ENCODE measurements at places on chromosomes 7 and 10.

- DNase-seq: no peak
Measured at GRCh38 chr10:60511477-60512229, 122.0 kb upstream of the ANK3 start.

DNA sequence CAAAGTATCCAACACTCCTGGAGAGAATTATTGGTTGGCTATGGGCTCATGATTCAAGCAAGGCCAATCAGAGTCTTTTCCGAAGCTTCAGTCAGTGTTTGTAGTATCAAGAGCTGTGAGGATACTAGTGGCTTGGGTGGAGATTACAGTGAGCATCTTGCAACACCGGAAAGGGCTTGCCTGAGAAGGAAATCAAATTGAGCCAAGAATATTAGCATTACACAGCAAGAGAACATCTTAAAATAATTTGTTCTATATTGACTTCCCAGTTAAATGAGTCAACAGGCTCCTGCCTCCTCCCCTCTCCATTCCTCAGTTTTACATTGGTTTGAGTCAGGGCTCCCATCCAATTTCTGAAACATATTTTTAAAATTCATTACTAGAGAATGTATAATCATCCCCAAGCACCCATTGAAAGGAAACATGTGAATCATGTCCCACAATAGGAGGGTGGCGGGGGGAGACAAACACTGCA lies 127.4 kb downstream of the ELAPOR2 start:
- no peak for DNase-seq

DNA sequence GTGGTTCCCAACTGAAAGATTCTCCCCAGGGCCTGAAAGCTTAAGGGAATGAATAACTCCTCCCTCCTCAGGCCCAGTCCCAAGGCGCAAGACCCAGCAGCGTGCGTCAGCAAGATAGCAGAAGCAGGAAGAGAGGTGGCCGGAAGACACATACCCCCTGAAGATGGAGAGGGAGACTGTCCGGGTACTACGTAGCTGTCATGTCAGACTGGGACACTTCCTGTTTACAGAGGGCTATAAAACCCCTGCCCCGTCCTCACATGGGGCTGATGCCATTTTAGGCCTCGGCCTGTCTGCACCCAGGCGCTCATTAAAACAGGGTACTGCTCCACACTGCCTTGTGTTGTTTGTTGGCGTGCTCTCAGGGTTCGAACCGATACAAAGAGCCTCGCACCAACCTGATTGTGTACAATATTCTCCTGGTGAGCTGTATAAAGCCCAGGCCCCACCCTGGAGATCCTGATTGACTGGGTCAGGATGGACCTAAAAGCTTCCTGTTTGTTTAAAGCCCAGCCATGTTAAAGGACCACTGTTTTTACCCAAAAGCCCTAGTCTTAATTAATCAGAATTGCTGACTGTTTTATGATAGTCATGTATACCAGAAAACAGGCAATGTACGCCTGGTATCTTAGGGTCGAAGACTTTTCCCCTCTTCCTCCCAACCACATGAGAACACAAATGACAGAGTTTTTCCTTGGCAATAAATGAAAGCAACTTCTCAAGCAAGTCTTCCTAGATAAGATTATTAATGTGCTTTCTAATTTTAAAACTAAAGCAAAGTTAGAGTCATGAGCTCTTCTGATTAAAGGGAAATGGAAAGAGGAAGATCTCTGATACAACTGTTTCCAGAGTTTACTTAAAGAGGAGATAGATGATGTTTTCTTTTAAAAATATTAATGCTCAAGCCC lies 251.5 kb downstream of the DOCK4 start:
- no peak for DNase-seq

GRCh38 chr10:74361678-74362077 lies 210.7 kb downstream of the ADK start:
- DNase-seq: no peak

DNA sequence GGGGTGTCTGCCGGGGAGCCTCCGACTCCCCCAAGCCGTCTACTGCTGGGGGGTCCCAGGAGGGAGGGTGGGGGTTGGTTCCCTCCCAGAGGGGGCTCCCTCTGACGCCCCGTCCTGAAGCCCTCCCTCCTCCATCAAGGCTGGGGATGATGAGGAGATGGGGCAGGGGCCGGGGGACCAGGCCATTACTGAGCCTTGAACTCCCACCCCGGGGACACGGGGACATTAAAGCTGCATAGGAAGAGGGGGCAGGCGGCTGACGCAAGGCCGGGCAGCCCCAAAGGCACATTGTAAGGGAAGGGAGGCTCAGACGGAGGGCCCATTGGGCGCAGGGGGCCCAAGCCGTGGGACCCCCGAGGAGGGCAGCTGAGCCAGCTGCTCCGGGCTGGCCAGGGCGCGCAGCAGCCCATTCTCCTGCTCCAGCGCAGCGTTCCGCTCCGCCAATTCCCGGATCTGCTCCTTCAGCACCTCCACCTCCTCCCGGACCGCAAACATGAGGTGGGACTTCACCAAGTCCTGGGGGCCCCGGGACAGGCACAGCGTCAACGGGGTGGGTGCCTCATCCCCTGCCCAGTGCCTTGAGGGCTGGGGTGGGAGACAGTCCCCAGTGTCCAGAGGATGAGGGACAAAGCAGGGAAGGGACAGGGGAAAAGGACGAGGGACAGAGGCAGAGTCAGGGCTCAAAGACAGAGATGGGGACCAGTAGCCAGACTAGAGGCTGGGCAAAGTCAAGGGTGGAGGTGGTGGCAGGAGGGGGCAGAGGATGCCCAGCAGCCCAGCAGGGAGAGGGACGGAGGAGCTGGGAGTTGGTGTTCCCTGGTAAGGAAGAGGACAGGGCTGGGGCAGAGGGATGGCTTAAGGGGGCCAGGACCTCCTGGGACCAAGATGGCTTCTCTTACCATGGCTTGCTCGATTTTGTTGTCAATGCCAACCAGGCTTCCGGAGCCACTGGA lies 2.9 kb upstream of the SPACDR start:
- DNase-seq: no peak

DNA sequence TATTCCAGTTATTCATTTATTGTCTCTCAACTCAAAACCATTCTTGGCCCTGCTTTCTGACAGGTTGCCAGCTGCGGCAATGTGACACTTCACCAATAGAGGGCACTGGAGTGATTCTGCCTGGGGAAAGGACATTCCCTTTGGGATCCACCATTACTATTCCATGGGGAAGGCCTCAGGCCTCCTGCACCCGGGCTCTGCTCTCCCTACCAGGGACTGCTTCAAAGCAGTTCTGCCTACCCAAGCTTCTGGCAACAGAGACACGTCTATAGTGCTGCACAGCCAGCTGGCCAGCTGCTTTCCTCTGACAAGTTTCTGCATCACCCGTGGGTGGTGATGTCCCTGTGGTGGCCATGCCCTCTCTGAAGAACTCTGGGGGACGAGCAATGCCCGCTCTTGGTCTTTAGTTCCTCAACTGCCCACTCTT lies 163.8 kb downstream of the ELMO1 start:
- peak; percentile 18 for DNase-seq

- DNase-seq: no peak
Measured at GRCh38 chr10:31664803-31665202, 263.8 kb downstream of the ARHGAP12 start.

Measured in stimulated activated CD8-positive, alpha-beta memory T cell treated with anti-CD3 and anti-CD28 coated beads, Interleukin-2, amount 100 ng/mL, for 1 hour (primary cell).